ENCODE measurements at places on chromosomes 1 and 21.

DNA sequence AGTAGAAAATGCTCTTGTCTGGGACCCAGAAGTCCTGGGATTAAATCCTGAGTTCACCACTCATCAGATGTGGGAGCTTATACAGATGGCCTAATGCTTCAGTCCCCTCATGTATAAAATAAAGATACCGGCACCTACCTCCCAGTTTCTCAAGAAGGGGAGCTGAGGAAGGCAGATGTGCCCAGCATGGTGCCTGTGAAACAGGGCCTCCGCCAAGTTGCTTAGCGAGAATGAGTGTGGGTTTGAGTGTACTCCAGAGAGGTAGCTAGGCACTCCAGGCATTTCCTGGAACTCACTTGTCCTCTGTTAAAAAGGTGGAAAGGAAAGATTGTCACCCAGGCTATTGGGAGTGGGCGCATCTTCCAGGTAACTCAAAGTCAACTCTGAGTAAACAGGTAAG, 37.8 kb downstream of the IER5 start:
- DNase-seq, result no peak

DNA sequence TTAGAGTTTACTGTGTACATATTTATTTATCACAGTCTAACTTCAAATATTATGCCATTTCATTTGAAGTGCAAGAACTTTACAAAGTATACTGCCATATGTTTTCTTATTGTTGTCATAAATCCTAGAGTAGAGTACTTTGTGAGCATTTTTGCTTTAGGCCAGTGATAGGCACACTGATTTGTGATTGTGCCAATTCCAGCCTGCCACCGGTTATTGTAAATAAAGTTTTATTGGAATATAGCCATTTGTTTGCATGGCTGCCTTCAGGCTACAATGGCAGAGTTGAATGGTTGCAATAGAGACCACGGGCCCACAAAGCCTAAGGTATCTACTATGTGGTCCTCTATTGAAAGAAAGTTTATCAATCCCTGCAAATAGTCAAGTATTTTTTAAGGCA, 175.8 kb upstream of the GALNT2 start:
- no peak for DNase-seq

- DNase-seq, result no peak
Measured at GRCh38 chr1:226041419-226041818, 21.1 kb upstream of the H3-3A start.

- DNase-seq, result peak; percentile 24
Measured at GRCh38 chr1:12230549-12231275, 882 bp downstream of the VPS13D start.

- no peak for DNase-seq
Measured at GRCh38 chr1:82849460-82849859, 1048.7 kb downstream of the ADGRL2 start.

DNA sequence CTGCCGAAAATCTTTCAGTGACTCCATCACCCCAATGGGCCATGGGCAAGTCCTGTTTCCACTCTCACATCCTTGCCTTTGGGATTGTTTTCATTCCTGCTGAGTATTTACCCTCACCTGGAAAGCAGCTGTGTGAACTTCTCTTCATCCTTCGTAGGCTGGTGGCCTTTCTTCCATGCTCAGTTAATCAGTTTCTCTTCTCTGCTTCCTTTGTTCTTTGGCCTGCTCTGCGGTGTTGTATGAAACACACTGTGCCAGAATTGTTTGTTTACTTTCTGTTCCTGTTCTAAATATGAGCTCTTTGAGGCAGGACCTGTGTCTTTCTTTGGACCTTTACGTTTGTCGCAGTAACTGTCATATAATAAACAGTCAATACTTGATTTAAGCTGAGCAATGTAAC, 48.6 kb downstream of the ITSN1 start:
- DNase-seq, result no peak

GRCh38 chr1:211643324-211644212, 31.9 kb downstream of the NEK2 start:
- peak; percentile 59 for DNase-seq

DNA sequence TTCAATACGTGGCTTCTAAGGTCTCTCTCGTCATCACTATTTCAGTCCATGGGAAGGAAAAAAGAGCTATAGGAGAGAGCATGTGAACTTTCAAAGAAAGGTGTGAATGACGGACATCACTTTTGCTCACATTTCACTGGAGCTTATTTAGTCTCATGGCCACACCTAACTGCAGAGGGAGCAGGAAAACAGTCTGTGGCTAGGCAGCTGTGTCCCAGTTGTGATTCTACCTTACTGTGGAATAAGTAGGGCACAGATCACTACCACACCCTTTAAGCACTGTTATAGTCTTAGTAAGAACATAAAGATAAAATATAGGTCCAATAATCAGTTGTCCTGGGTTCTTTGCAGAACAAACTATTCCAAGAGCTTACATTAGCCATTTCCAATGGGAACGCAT, 192.9 kb downstream of the NRIP1 start:
- no peak for DNase-seq

- DNase-seq, result no peak
Measured at GRCh38 chr1:235873045-235873444, 6.3 kb upstream of the LYST start.

DNA sequence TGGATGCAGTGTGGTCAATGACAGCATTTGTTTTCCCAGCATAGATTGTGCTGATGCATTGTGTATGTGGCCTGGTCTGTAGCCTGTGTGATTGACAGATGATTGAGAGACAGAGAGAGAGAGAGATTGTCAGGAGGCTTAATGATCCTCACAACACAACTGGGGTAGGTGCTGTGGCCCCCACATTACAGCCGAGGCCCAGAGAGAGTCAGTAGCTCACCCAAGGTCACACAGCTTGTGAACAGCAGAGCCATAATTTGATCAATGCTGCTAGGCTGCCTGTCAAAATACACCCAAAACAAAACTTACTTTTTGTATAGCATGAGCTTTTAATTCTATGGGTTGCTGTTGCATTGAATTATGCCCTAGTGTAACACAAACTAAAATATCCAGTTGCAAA, 20.2 kb upstream of the ETS2 start:
- DNase-seq, result no peak

- no peak for DNase-seq
Measured at GRCh38 chr1:247386217-247386616, 29.8 kb upstream of the NLRP3 start.
